GM12864 (cell line): ENCODE measurements at places on chromosomes 11 and 22.

GRCh38 chr11:121439337-121439736 is 12.8 kb upstream of the SORL1 start:
- no peak for DNase-seq

GRCh38 chr11:27158456-27159334 is 118.1 kb downstream of the BBOX1 start:
- peak; percentile 8 for DNase-seq

GRCh38 chr11:19680829-19681368 is 31.7 kb upstream of the NAV2 start:
- DNase-seq, result no peak

GRCh38 chr11:94858012-94858705 is 90.0 kb downstream of the AMOTL1 start:
- no peak for DNase-seq

- DNase-seq, result no peak
Observed at GRCh38 chr11:36002196-36002595, 58.3 kb downstream of the LDLRAD3 start.

DNA sequence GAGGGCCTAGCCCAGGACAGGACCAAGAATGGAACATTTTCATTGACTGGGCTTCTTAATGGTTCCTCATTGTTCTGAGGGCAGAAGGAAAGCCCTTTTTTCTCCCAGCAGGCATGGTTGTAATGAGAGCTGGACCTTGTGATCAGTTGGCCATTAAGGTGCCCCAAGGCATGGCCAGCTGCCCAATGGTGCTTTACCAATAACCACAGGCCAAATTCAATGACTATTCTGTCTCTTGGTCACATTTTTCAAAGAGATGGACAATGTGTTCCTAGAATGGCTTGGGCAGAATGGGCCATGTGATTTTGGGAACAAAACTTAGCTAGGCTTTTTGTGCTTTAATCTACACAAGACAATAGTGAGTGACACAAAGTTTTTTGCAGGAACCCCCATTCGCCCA is 7.3 kb downstream of the NAV2 start:
- DNase-seq, result no peak

GRCh38 chr11:85955531-85955930 is 100.3 kb downstream of the CCDC83 start:
- DNase-seq, result no peak

DNA sequence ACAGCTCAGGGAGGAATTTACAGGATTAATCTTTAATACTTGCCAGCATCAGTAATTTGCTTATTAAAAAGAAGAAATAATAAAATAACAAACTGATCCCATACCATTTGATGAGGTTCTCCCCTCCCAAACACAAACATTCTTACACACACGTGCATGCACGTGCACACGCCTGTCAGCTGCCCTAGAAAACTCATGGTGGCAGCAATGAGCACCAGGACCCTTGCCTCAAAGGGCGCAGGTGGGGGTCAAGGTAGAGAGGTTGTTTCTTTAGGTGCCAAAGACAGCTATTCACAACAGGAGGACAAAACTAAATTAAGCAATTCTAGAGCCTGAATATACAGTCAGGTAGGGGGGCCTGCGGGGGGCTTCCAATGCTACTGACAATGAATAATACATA is 219.3 kb downstream of the BUD13 start:
- no peak for DNase-seq

DNA sequence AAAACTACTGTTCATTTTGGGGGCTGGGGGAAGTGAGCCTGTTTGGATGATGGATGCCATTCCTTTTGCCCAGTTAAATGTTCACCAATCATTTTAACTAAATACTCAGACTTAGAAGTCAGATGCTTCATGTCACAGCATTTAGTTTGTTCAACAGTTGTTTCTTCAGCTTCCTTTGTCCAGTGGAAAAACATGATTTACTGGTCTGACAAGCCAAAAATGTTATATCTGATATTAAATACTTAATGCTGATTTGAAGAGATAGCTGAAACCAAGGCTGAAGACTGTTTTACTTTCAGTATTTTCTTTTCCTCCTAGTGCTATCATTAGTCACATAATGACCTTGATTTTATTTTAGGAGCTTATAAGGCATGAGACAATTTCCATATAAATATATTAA is 87.1 kb upstream of the BIRC3 start:
- no peak for DNase-seq

GRCh38 chr11:128086794-128087193 is 500.6 kb downstream of the ETS1 start:
- no peak for DNase-seq

- DNase-seq, result no peak
Observed at GRCh38 chr11:69538854-69539253, 57.4 kb downstream of the LINC01488 start.

DNA sequence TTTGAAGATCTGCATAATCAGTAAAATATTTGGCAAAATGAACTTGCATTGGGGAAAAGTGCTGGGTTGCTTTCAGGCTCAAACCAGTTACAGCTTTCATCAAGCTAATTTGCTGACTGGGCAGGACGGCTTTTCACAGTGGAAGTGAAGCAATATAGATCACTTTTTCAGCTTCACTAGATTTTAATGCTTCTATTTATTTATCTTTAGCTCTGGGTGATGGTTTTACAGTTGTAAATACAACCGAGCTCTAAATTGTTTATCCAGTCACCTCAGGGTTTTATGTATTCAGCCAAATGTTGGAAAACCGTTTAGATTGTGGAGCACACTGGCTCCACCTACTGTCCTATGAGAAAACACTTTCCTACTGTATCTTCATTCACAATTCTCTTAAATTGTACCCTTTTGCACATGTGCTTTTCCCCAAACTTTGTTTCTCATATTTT is 58.2 kb downstream of the ACER3 start:
- DNase-seq, result peak; percentile 19

DNA sequence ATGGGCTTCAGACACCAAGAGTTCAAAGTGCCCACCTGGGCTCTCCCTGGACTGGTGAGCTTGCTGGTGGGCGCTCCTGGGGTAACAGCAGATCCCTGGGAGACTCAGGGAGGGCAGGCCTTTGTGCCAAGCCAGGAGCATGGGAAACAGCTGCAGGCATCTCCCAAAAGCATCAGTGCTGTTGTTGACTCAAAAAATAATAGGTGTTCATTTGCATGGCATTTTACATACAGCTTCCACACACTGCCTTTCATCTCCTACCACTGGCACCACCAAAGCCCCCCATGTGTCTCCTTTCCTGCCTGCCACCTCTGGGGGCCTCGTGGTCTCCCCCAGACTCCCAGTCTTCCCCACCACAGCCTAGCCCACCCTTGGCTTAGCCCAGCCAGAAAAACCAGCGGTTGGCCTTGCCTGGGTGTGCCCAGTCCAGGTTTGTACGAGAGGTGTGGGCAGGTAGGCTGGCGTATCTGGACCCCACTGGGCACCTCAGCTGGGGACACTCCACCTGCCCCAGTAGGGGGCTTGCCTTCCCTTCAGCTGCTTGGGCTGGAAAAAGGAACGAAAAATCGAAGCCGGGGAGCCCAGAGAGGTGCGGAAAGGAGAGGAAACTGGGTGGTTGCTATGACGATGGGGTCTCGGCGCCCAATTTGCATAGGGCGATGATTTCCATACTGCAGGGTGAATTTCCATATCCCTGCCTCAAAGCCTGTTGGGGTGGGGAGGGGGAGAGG is 15.0 kb downstream of the POU2F3 start:
- no peak for DNase-seq

- no peak for DNase-seq
Observed at GRCh38 chr11:2810411-2811205, 75.0 kb downstream of the CDKN1C start.

GRCh38 chr11:106879029-106879428 is 139.2 kb downstream of the GUCY1A2 start:
- DNase-seq, result no peak

DNA sequence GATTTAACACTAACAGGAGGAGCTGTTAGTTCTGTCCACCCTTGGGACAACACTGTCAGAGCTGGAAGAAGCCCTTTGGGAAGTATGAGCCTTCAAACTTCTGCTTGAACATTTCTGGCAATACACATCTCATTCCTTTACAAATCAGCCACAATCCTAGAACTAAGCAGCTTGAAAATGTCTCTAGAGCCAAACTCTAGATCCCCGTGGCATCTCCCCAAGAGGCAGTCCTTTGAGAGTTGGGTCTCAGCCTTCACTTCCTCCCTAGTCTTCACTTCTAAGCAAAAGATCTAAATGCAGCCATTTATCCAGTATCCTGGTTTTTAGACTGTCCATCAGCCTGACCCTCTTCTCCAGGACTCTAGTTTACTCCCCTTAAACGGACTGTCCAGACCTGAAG is 26.9 kb downstream of the ARFGAP2 start:
- DNase-seq, result no peak

GRCh38 chr11:115391598-115391997 is 112.6 kb downstream of the CADM1 start:
- DNase-seq, result no peak

- no peak for DNase-seq
Observed at GRCh38 chr22:37314315-37315074, 32.2 kb downstream of the CYTH4 start.

DNA sequence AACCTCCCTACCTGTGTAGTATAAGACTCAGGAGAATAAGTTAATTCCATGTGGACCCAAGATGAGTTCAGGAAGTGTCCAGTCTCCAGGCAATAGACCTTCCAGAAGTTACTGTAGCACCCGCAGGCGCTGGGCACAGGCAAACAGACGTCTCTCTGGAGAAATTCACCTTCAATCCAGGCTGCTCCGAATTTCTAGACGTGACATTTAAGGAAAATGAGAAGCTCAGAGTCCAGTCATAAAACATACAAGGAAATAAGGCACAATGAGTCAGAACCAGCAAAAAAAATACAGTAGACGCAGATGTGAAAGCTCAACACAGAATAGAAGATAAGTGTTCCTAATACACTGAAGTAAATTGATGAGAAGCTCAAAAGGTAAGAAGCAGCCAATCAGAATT is 14.2 kb downstream of the NADSYN1 start:
- no peak for DNase-seq

DNA sequence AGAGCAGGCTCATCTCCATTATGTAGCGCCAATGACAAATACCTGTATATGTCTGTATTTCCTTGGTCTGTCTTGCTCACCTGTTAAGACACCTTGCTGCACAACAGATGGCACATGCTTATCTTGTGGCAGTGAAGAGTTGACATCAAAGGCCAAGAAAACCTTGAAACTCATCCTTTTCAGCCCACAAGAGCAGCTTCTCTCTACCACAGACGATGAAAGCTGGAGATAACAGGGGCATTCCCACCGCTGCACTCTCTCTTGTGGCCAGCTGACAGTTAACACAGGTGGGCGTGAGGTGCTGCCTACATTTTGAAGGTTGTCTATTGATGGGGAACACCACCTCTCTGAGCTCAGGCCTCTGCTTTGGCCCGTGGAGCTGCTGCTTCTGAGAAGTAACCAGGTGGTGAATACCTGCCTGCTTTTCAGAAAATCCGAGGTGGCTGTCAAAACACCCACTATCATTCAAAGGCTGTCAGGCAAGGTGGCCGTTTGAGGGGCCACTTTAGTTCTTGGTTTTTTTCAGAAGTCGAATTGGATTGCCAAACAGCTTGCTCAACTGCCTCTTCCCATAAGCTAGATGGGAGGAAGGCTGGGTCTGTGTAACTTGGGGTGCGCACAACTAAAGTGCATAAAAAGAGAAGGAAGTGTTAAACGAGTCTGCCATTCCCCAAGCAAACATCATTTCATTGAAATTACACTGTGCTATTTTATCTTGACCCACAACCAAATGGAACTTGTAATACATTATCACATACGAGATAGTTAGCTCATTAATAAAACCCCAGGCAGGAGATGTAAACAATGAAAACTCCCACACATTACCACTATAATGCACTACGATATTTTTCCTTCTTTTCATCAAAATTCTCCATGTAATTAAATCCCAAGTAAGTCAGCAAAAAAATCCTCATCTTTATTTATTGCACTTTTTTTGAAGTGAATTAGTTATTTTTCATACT is 87.1 kb upstream of the RAG2 start:
- DNase-seq, result no peak

DNA sequence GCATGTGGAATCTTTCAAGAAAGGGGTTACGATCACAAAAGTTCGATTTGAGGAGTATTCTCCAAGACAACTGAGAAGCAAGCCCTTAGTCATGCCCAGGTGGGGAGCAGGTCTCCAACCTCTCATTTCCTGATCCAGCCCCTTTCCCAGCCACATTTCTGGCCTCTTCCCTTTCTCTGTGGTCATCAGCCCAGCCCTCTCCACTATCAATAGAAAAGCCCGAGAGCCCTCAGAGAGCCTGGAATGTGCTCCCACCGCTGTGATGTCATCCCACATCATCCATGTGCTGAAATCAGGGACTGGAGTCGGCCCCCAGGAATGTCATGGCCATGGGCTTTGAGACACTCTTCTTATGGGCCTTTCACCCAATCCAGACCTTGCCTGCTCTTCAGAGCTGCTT is 62.6 kb downstream of the KCNJ1 start:
- DNase-seq, result no peak

DNA sequence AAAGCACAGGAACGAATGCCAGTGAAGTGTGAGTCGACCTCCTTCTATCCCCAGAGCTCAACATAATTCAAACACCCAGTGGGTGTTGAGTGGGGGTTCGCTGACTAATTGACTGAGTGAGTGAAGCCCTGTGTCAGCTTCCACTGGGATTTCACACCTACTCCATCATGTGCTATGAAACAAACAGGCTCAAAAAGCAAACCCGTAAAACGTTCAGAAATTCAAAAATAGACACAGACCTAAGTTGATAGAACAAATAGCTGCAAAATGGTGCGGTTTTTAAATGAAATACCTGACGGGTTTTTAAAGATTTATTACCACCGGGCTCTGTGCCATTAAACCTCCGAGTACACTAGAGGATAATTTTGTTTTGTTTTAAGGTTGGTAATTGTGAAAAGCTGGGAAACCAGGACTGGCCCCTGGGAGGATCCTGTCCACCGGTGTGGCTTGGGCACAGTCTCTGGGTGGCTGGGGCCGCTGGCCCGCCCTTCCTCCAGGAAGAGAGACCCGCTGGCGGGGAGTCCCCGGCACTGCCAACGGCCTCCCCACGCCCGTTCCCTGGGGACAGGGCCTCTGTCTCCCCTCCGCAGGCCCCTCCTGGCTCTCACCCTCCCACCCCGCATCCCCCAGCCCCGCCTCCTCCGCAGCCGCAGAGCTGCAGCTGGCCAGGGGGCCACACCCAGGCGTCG is 13.6 kb downstream of the KCNJ5 start:
- DNase-seq, result no peak

DNA sequence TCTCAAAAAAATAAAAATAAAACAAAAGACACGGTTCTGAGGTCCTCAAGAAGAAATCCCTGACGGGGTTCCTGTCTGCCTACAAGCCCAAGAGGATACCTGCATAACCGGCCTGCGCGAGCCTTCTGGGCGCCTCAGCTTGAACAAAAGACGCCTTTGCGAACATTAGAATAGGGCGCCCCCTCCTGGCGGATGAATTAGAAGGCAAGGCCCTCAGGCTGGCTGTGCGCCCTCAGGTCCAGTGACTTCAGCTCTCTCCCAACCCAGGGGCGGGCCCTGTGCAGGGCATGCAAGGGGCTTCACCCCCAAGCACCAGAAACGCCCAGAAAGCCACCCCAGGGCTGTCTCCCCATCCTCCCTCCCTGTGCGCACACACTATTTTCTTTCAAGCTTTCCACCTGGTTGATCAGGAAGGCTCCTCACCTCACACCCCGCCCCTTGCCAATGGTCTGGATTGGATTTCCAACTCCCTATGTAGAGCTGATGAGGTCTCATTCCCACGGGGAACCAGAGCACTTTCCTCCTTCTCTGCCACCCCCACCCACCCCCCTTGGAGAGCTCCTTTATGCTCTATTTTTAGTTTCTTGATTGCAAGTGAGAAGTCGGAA is 273.3 kb downstream of the BUD13 start:
- peak; percentile 7 for DNase-seq

GRCh38 chr11:41921746-41922390 is 462.4 kb upstream of the LRRC4C start:
- no peak for DNase-seq
